SK-N-MC (cell line): ENCODE measurements at places on chromosomes 6 and 20.
A peak's percentile ranks its signal among the peaks of the same experiment; 100 is the strongest.

GRCh38 chr6:143677577-143677890 is 231 bp upstream of the PHACTR2 start:
- DNase-seq: no peak

DNA sequence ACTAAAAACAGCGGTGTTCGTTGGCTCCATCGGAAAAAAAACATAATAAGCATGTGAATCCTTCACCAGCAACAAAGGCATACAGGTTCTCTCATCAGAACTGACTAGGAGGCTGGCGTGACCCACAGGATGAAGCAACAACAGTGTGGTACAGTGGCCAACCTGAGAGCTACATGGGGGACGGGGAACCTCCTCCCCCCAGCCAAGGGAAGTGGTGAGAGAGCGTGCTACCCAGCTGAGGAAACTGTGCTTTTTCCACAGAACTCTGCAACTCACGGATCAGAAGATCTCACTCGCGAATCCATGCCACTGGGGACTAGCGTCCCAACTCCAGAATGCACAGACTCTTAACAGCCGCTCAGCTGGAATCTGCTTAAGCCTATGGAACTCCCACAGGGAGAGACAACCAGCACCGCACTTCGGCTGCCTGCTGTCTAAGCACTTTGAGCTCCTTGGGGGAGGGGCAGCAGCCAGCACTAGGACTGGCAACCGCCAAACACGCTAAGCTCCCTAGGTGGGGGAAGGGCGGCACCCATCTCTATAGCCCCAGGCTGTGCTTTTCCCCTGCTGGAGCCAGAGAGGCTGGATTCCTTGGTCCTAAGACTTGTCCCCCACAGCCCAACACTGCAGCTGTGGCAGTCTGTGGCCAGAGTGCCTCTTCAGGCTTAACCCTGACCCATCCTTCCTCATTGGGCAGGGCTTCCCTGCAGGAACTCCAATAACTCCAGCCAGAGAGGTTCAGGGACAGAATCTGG is 538.3 kb upstream of the BTBD3 start:
- peak; percentile 18 for DNase-seq

DNA sequence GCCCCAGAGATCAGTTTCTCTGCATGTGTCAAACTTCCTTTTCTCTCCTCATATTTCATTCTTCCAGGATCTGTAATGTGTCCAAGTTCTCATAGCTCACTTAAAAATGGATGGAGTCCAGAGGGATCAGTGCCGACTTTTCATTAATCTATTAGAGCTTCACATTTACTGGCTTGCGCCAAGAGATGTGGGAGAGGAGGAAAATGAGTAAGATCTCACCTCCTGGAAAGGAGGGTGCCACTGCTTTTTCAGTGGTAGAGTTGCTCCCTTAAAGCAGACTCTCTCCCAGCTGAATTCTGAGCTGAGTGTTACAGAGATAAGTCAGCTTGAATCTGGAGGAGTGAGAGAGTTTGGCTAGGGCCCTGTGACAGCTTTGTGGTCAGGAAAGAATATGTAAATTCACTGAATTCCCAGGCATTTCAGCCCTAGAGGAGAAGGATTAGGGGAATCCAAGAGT is 175.9 kb downstream of the SOX4 start:
- no peak for DNase-seq

DNA sequence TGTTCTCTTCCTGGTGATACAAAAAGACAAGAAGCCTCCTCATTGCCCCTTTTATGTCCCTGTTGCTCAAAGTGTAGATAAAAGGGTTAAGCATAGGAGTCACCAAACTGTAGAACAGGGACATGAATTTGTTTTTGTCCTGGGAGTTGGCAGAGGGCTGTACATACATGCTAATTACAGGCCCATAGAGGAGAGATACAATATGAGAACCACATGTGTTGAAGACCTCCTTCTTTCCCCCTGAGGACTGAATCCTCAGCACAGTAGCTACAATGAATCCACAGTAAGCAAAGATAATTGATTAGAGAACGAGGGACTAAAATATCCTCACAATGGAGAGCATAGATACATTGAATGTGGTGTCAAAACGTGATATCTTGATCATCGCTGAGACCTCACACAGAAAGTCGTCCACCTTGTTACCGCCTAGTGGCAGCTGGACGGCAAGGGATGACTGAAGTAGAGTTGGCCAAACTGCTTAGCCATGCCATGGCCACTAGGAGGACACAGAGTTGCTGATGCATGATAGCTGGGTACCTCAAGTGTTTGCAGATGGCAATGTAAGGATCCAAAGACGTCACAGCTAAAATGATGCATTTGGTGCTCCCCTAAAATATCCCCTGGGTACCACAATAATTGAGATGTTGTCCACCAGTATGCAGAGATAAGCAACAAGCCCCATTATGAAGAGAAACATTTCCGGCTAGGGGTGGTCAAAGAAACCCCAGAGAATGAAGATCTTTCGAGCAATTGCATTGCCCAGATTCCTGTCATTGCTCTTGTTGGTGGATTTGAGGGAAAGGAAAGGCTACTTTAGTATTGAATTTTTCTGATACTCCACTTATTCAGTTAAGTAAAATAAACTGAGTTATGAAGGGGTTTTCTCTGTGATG is 15.0 kb downstream of the OR2B3 start:
- no peak for DNase-seq

DNA sequence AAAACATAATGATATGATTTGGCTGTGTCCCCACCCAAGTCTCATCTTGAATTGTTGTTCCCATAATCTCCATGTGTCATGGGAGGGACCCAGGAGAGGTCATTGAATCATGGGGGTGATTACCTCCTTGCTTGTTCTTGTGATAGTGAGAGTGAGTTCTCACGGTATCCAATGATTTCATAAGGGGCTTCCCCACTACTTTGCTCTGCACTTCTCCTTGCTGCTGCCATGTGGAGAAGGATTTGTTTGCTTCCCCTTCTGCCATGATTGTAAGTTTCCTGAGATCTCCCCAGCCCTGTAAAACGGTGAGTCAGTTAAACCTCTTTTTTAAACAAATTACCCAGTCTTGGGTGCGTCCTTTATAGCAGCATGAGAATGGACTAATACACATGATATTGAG is 156.8 kb upstream of the PLCB4 start:
- DNase-seq: no peak

- DNase-seq: no peak
Measured at GRCh38 chr6:35017411-35018181, 123.5 kb downstream of the TCP11 start.

GRCh38 chr20:40410028-40410427 is 279.0 kb downstream of the MAFB start:
- no peak for DNase-seq

- no peak for DNase-seq
Measured at GRCh38 chr6:127173156-127173940, 54.9 kb downstream of the RSPO3 start.

- no peak for DNase-seq
Measured at GRCh38 chr6:72699159-72699558, 77.3 kb downstream of the KCNQ5 start.

DNA sequence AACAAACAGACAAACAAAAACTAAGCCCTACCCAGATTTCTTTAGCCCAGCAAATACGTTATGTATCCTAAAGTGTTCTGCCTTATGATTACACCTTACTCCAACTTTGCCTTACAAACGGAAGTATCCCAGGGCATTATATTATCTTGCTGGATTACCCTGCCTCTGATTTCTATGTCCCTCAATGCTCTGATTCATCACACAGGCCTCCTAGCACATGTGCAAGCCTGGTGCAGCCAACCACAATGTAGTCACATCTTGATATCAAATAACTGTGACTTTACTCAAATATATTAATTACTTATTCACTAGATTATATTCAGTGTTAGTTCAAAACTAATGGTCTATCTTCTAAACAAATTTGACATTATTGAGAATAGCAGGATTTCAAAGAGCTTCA is 598.6 kb downstream of the TBC1D32 start:
- DNase-seq: no peak

DNA sequence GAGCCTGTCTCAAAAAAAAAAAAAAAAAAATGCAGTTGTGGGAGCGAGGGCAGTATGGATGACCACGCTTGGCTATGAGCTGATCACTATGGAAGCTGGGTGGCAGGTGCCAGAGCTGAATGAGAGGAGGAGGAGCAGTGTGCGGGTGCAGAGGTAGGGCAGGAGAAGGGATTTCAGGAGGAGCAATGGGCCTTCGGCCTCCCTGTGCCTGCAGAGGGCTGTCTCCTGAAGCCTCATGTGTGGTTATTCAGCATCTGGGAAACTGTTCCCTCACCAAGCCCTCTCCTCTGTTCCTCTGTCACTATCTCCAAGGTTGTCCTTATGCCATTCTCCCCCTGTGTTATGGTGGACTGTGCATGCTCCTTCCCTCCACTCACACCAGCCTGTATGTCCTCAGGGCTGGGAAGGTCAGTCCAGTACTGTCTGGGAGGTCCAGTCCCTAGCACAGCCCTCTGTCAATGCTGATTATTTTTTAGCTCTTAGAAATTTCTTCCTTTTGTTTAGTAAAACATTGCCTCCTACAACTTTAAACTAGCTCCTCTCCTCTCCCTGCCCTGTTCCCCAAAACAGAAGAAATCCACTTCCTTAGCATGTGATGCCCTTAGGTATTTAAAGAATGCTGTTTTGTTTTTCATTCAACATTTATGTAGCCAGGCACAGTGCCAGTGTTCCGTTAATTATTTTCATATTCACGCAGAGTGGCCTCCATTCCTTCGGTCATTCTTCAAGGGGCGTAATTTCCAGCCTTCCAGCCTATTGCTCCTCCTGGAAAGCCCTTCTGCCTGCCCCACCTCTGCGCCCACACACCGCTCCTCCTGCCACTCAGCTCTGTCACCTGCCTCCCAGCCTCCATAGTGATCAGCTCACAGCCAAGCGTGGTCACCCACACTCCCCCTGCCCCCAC is 48.9 kb downstream of the CNBD2 start:
- DNase-seq: no peak

DNA sequence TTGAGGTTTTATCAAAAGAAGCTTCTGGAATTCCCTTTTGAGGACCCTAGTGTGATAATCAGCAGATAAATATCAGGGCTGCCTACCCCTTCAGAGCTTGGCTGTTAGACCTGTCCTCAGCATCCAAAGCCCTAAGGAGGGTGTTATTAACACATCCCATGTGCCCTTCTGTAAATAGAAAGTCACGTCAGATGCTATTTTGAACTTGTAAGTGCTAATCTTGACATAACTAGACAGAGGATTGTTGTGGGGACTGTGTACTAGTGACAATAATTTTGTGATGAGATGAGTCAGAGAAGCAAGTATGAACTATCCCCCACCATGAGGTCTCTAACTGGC is 4.9 kb upstream of the LAMA4 start:
- no peak for DNase-seq

GRCh38 chr6:120785459-120786086 is 548.7 kb downstream of the TBC1D32 start:
- DNase-seq: no peak

- no peak for DNase-seq
Measured at GRCh38 chr6:144413418-144413817, 128.3 kb downstream of the UTRN start.

DNA sequence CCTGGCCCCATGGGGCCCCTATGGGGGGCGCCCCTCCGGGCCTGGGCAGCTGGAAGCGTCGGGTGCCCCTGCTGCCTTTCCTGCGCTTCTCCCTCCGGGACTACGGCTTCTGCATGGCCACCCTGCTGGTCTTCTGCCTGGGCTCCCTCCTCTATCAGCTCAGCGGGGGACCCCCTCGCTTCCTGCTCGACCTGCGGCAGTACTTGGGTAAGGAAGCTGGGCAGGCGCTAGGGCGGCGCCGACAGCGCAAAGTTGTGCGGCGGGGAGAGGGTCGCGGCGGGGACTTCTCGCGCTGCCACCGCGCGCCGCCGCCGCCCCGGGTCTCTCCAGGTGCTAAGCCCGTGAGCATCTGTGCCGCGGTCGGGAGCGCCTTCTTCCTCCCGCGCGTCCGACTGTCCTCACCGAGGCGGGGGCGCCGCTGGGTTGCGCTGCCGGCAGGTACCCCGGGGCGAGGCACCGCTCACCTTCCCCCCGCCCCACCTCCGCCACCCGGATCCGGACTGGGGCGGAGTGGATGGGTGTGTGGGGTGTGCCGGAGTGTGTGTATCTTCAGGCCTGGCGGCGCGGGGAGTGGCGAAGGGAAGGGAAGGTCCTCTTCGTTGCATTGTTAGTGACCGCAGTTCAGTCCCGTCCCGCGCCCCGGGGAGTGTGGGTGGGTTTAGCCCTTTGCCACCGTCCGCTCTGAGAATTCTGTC is 788 bp downstream of the UST start:
- DNase-seq: no peak

DNA sequence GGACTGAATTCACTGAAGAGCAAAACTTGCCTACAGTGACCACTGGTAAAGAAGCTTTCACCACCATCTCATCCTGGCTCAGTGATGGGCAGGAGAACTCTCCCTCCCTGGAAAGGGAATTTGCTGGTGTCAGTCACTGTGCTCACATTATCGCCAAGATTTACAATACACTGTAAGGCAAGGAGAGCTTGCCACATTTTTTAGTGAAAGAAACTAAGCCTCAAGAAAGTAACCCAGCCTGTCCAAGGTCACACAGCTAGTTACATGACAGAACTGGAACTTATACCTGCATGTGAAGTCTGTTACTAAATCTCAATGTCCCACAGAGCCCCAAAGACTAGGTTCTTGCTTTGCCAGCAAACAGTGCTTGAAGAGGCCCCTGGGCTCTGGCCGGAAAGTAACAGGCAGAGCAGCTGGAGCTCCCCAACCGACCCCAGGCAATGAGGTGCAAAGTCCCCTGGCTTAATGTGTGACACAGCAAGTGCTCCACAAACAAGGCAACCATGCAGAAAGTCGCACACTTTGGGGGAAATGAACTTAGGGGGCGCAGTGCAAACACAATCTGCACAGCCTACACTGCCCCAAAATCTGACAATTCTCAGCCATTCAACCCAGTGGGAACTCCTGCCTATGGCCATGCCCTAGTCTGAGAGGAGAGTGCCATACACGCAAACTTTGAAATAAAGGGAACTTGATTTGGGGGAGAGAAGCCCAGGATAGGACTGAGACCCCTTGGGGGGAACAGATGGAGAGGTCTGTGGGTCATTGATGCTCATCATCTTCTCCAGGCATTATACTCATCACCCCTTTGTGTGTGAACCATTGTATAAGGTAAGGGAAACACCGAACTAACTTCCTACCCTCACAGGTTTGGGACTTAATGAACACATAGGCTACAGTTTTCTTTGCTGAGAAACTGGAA is 1.9 kb downstream of the BCL2L1 start:
- DNase-seq: no peak

- no peak for DNase-seq
Measured at GRCh38 chr6:40804905-40805304, 217.7 kb upstream of the LRFN2 start.

- no peak for DNase-seq
Measured at GRCh38 chr6:17015551-17016381, 86.1 kb upstream of the STMND1 start.

DNA sequence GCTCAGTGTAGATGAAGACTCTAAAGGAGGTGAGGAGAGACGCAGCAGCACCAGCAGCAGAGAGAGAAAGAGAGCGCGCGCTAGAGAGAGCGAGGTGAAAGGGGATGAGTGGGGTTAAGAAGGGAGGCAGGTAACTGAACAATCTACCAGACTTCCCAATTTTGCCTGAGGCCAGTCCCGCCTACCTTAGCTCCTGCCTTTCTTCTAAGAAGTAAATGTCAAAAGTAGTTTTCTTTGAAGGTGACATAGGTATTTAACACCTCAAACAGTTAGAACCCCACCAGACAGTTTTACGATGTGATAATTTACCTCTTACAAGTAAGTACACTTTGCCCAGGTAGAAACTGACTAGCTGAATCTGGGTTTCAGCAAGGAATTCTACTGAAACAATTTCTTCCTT is 132.0 kb upstream of the EEF1E1 start:
- no peak for DNase-seq

- no peak for DNase-seq
Measured at GRCh38 chr6:137490961-137491360, 3.2 kb downstream of the OLIG3 start.

GRCh38 chr6:157264701-157265100 is 58.6 kb downstream of the TMEM242 start:
- no peak for DNase-seq
